ENCODE measurements at places on chromosomes 11 and 22.

- DNase-seq: no peak
Observed at GRCh38 chr11:84720706-84721402, 906.3 kb downstream of the DLG2 start.

- DNase-seq: no peak
Observed at GRCh38 chr11:11636671-11637070, 14.9 kb upstream of the GALNT18 start.

- no peak for DNase-seq
Observed at GRCh38 chr11:117256573-117256972, 24.1 kb downstream of the RNF214 start.

DNA sequence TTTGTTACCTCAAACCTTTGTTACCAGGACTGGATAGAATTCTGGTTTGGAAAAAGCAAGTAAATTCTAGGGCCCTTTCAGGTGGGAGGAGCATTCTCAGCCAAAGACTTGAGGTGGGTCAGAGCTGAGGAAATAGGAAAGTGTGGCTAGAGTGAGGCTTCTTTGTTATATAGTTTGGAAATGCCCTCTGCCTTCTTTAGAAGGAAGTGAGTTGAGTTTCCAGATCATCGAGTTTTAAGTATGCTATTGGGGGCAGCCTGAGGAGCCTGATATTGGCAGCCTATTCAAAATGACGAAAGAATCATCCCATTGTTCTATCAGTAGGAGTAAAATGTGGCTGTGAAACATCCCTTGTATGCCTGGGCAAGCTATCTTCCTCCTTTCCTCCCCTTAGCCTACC is 134.1 kb downstream of the ARHGAP42 start:
- no peak for DNase-seq
